ENCODE measurements at places on chromosomes 12 and 14.

DNA sequence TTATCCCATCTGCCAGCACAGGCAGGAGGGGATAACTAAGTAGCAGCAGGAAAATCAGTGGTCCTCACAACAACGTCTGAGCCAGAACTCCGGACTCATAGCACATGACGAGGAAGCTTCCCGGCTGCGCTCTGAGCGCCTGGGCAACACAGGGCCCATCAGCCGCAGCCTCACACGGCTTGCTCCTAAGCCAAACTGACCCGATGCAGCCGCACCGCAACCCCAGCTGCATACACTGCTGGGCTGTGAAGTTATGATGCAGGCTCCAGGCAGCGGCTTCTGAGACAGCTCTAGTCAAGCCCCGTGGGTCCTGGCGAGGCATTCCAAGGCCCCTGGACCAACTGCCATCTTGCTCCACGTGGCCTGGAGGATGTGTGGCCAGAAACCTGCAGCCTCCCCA lies 28.1 kb downstream of the ZFYVE21 start:
- DNase-seq = no peak

- DNase-seq = no peak
Measured at GRCh38 chr14:69701857-69702256, 65.1 kb upstream of the SRSF5 start.

DNA sequence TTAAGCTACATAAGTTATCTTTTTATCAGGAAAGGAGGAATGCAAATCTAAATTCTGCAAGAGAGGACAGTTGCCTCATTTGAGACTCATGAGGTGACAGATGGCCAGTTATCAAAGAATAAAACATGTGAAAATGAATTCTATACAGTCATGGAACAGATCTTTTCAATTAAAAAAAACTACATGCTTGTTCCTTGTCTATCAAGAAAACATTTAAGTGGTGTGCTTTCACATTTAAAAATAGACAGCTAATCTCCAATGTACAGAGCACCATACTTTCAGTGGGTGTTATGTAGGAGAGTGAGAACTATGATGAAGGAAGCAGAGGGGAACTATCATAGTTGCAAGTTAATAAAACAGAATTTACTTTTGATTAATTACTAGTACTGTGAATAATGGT lies 76.7 kb upstream of the TTC7B start:
- DNase-seq = no peak

DNA sequence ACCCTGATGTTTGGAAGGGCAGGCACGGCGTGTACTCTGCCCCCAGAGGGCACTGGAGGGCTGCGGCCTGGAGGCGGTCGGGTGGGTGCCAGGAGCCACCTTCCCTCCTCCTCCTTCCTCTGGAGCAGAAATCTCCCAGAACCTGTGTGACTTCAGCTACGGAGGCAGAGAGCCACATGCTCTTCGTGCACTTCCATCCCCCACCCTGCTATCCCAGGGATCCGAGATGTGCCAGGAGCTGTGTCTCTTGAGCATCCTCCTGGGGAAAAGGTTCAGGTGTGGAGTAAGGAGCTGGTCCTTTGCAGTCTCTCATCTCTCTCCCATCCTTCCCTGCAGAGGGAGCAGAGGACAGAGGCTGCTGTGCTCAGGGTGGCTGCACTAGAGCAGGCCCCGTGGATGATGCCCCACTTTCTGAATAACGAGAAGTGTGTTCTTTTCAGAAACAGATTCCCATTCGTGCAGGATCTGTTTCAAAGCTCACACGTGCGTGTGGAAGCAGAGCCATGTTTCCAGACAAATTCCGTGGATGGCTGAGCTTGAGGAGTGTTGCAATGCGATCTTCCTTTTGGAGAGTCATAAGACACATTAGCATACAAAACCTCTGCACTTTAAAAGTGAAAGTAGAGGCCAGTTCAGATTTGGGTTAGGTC lies 162.9 kb downstream of the ADGRD1 start:
- DNase-seq = no peak

DNA sequence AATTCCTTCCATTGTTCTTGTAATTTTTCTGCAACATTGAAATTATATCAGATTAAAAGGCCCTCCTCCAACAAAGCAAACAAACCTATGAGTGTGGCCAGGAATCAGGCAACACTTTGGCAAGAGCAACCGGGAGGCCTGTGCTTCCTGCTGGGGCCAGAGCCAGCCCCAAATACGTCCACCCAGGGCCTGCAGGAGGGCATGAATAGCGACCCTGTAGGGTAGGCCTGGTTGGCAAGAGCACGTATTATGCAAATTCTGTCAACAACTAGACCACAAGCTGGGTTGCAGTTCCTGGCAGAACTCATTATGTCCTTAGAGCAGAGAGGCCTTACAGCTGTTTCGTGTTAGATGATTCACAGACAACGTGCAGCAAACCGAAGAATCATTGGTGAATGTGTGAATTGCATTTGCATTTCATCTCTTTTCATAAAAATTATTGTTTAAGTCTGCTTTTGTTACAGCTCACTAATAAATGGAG lies 26.9 kb upstream of the LGALS3 start:
- peak; percentile 62 for DNase-seq

GRCh38 chr14:34018125-34018524 lies 67.3 kb upstream of the EGLN3 start:
- no peak for DNase-seq

DNA sequence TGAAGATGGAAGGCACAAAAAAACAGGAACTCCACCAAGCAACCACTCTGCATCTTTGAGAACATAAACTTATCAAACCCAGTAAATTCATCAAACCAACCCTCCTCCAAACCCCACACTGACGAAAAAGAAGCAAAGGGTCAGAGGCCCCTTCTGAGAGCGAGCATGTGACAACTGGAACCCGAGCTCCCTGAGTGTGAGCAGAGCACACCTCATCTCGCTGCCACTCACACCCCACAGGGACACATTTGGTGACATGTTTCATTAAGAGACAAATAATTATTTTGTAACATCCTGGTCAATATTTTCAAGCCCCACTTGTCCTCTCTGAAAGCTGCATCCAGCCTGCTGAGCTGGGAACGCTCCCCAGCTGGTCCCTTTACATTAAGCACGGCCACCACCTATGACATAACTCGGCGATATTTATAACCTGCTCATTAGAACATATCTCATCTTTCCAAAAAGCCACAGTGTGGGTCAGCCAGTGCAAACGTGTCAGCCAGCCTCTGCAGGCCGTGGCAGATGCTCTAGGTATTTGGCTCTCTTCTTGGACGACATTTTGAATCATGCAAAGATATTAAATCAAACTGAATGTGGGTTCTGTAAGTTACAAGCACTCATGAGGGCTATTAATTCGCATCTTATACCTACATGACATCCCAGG lies 120.1 kb downstream of the TTC7B start:
- DNase-seq = no peak

All from stimulated activated CD4-positive, alpha-beta T cell treated with anti-CD3 and anti-CD28 coated beads, Interleukin-1b, Interleukin-23, amount 100 ng/mL, for 48 hours (primary cell).